DMS153 (cell line): ENCODE measurements at places on chromosomes 5 and 9.

DNA sequence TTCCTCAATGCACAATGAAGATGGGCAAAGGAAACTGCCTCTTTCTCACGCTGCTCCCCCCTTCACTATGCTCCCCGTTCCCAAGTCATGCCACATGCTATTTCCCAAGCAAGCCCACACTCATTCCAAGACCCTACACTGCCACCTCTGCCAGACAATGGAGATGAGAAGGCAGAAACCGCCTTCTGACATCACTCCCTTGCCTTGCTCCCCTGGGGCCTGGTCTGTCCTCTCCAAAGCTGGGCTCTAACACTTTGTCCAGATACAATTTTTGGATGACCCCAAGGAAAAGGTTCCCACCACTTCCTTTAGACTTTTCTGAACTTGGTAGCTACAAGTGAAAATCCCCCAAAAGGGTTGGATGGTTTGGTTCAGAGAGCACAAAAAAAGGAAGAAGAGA is 7.2 kb upstream of the ADRA1B start:
- DNase-seq = no peak

GRCh38 chr5:33330426-33330825 is 110.3 kb upstream of the TARS1 start:
- DNase-seq = no peak

DNA sequence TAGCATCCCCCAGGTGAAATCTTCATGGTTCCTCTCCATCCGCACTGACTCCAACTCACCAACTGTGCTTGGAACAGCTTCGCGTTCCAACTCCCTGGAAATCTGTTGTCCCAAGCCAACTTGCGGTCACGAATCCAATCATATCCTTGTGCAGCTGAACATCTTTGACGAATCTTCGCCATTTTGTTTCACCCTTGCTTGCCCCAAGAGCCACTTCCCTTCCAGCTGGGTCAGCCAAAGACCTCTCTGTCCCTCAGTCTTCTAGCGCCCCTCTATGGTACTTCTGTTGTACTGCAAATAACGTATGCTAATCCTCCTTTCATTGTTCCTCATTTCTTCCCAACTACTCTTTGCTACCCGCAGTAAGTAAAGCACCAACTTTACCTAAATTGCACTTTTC is 61.0 kb upstream of the TARS1 start:
- no peak for DNase-seq

DNA sequence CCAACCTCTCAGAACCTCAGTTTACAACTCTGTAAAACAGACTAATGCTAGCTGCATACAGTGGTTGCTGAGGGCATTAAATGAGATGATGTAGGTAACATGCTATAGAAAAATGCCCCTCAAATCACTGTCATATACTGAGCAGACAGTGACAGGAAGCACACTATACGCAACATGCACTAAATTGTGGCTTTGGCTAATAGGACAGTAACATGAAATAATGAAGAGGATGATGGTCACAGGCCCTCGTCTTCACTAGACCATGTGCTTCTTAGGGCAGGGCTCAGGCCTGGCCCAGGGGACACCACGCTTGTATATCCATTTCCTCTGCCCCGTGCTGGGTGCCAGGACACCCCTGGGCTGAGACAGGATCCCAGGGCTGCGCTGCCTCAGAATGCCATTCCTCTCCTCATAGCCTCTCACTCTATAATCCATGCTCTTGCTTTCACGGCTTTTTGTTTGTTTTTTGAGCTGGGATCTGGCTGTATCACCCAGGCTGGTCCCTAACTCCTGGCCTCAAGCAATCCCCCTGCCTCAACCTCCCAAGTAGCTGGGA is 18.9 kb downstream of the CSF1R start:
- DNase-seq = no peak

- no peak for DNase-seq
Measured at GRCh38 chr5:171415115-171415730, 4.2 kb upstream of the FGF18 start.

GRCh38 chr9:10007356-10007755 is 605.4 kb downstream of the PTPRD start:
- no peak for DNase-seq

- DNase-seq = no peak
Measured at GRCh38 chr5:100779669-100780375, 123.3 kb downstream of the ST8SIA4 start.

- no peak for DNase-seq
Measured at GRCh38 chr5:31445041-31445600, 86.8 kb downstream of the DROSHA start.

GRCh38 chr9:10000669-10001068 is 612.1 kb downstream of the PTPRD start:
- DNase-seq = no peak

DNA sequence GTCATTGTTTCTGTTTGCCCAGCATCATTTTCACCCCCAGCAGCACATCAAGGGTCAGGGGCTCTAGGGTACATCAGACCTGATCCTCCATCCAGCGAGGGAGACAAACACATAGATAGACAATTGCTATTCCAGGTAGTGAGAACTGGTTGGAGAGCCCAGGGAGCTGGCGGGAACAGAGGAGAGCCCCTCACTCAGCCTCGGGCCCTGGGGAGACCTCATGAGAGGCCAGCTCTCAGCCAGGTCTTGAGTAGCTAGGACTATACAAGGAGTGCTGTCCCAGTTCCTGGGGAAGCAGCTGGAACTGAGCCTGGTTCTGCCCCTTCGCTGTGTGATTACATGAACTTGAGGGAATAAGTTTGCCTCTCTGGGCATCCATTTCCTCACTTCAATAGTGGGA is 80.3 kb downstream of the HRH2 start:
- no peak for DNase-seq

DNA sequence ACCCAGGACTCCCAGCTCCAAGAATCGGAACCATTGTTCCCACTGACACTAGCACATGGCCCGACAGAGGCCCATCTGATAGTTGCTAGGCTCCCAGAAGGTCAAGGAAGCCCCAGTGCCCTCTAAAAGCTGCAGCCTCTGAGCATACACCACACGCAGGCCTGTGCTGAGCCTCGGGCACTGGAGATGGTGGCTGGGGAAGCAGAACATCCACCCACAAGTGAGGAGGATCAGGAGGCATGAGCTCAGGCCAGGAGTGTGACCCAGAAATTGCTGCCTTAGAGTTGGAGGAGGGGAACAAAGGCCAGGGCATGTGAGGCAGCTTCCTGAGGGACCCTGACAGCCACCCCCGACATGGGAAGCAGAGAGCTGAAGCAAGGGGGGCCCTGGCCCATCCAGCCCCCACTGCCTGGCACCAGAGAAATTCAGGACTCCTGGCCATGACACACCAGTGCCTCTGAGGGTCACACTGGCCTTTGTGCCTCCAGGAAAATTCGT is 21.4 kb downstream of the IPPK start:
- no peak for DNase-seq

DNA sequence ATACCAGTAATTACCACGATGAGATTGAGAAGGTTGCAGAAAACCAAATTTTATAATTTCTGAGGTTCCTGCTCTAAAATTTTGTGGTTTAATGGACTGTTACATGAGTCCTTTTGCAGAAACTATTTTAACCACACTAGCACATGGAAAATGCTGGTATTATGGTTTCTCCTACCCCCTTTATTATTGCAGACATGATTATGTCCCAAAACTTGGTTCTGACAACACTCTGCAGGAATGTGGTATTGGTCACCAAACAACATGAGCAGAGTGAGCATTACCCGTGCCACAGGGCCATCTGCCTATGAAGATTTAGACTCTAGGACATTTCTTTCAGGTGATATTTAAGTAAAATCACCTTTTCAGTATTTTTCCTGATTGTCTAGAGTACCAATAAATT is 2.8 kb upstream of the ECM2 start:
- no peak for DNase-seq

- DNase-seq = no peak
Measured at GRCh38 chr5:12357626-12358025, 453.4 kb upstream of the CTNND2 start.

GRCh38 chr5:53956196-53956595 is 354.2 kb downstream of the ARL15 start:
- no peak for DNase-seq

GRCh38 chr9:2761424-2761823 is 44.1 kb downstream of the KCNV2 start:
- DNase-seq = no peak

GRCh38 chr5:35198075-35198474 is 32.2 kb downstream of the PRLR start:
- DNase-seq = peak; percentile 38

DNA sequence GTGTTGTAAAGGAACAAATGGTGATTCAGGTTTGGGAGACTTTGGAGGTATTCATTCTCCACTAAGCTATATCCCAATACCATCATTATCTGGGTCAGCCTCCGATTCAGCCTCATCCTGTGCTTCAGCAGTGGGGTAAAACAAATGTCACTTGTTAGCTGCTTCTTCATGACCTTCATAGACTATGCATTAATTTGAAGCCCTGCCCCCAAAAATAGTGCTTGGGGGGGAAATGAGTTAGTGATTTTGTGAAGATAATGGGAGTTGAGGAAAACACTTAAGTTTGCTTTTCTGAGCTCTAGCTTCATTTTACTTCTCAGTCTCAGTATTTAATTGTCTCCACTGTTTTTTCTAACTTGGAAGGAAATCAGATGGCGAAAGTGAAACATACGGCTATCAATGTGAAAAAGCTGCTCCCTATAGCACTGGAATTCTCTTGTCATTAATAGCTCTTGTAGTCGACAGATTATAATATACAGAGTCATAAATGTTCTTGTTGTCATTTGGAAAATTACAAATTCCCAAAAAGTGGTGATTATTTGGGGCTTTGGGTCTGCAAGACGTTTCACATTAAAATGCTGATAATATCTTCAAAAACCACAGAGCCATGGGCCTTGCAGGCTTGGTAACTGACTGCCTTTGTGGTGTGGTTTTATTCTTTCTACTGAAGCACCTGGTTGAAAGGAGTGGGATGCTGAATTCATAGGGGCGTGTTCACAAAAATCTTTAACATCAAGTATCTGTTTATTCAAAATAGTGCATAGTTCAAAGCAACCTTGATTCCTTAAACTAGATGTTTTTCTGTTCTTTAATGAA is 40.0 kb downstream of the PIK3R1 start:
- DNase-seq = no peak

GRCh38 chr5:147918101-147918685 is 11.9 kb upstream of the C5orf46 start:
- no peak for DNase-seq

DNA sequence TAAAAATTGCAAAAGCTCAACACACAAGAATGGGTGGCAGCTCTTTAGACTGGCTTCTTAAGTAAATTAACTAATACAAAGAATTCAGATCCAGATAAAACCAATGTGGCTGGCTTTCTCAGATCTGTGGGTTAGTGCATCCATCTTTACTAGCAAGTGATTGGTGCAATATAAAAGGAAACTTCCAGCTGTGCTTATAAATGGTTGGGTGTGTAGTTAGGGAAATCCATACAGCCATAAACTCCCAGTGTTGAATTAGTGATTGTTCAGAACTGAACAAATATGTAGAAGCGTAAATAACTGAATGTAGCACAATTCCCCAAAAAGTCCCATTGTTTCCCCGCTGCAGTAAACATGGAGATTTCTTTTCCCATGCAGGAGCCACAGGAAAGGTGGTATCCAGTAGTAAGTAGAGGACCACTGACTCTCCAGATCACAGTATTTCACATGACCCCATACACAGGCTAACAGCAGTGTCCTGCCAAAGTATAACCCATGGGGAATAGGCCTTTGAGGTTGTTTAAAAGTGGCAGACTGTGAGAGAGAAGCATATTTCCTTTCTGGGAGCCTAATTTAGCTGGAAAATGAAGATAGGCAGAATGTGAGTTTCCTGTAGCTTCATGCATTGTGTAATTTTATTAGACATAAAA is 173.1 kb upstream of the SLC12A2 start:
- DNase-seq = no peak

DNA sequence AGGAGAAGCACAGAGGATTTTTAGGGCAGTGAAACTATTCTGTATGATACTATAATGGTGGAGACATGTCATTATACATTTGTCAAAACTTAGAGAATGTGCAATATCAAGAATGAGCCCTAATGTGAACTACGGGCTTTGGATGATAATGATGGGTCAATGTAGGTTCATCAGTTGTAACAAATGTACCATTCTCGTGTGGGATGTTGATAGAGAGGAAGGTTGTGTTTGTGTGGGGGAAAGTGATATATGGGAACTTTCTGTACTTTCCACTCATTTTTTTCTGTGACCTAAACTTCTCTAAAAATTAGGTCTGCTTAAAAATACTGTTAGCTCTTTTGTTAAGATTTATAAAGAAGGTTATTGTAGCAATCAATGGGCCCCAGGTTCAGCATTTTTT is 138.9 kb downstream of the SPATA31D1 start:
- no peak for DNase-seq

GRCh38 chr5:6611334-6612256 is 21.2 kb downstream of the NSUN2 start:
- DNase-seq = no peak

- DNase-seq = no peak
Measured at GRCh38 chr5:108504974-108505373, 123.1 kb upstream of the FBXL17 start.

DNA sequence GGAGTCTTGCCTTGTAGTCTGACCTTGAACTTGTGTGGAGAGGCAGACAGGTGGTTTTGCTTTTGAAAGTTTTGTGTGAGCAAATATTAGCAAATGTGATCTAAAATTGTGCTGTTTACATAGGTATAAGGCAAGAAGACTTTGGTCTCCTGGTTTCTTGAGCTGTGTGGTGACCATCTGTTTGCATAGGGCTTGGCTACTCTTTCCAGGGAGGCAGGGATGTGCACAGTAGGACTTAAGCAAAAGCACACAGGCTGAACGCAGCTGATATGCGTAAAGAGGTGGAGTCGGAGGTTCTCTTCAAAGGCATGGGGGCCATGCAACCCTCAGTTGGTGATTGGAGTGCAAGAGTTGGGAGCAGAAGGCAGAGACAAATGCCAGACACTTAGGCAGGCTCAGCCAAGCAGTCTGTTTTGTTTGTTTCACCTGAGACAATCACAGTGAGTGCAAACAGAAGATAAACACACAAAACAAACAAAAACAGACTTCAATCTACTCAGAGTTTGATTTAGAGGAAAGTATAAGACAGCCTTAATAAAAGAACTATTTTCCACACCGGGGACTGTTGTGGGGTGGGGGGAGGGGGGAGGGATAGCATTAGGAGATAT is 744.2 kb downstream of the MTRR start:
- no peak for DNase-seq

- DNase-seq = no peak
Measured at GRCh38 chr9:133861086-133861485, 122.9 kb upstream of the SARDH start.

GRCh38 chr9:7375013-7375511 is 424.5 kb downstream of the DMAC1 start:
- peak; percentile 73 for DNase-seq

DNA sequence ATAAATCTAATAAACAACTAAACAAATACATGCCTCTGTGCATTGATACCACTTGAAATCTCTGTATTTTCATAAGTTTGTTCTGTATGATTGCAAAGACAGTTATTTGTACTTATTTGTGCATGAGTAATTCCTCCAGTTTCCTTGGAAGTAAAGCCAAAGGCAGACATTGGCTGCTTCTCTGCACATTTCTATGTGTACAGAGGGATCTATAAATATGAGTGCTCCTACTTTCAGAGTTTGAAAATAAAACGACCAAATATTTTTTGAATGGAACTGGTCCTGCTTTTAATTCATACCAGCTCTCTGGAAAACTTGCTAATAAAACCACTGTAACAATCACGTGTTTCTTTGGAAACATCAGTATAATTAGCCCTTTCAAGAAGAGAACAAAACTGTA is 306.5 kb downstream of the MAN2A1 start:
- no peak for DNase-seq
